Osteocyte (in vitro differentiated cells): ENCODE measurements at places on chromosomes 2 and 18. TPM values are rescaled to one million over a fixed set of nuclear protein-coding genes. Genes with fewer than 3 reads are reported as not detected.

Gene AQP12B
- total RNA-seq: not detected in 2 replicates

Gene NEB
- total RNA-seq: 0.40 and 1.3 TPM in 2 replicates

Gene PASK
- total RNA-seq: 10.2 and 10.5 TPM in 2 replicates

Gene TMEM178A
- total RNA-seq: 0.71 and 1.6 TPM in 2 replicates

Gene CHPF
- 144 and 151 TPM in 2 replicates for total RNA-seq

Gene HOXD13
- not detected in 2 replicates for total RNA-seq

Gene LIMS4
- 1.9 and 2.4 TPM in 2 replicates for total RNA-seq

Gene SCN2A
- 0.24 and 0.73 TPM in 2 replicates for total RNA-seq

Gene INPP1
- total RNA-seq: 17.3 and 18.2 TPM in 2 replicates

Gene NEU2
- not detected in 2 replicates for total RNA-seq

Gene FHOD3
- 0.73 and 1.2 TPM in 2 replicates for total RNA-seq

Gene DRC1
- total RNA-seq: not detected in 2 replicates

DNA sequence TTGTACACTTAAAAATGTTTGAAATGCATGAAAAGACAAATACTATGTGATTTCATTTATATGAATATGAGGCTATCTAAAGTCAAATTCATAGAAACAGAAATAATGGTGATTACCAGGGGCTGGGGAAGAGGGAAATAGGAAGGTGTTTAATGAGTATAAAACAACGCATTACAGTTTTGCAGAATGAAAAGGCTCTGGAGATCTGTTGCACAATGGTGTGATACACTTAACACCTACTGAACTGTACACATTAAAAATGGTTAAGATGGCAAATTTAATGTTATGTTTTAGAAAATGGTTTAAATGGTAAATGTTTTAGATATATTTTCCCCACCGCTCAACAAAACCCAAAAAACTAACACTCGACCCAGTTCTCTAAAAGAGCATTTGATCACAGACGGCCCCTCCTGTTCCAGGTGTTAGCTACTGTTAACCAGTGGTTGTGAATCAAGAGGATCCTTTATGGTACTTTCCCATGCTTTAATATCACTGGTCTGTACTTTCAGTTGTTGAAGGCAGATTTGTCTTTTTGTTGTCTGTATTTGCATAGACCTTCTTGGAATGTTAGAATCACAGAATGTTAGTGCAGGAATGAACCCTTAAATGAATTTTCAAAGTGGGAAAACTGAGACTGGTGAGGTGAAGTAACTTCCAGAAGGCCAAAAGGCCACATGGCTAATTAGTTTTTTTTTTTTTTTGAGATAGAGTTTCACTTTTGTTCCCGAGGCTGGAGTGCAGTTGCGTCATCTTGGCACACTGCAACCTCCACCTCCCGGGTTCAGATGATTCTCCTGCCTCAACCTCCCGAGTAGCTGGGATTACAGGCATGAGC lies 10.2 kb downstream of the RAB10 start:
- DNase-seq: no peak

DNA sequence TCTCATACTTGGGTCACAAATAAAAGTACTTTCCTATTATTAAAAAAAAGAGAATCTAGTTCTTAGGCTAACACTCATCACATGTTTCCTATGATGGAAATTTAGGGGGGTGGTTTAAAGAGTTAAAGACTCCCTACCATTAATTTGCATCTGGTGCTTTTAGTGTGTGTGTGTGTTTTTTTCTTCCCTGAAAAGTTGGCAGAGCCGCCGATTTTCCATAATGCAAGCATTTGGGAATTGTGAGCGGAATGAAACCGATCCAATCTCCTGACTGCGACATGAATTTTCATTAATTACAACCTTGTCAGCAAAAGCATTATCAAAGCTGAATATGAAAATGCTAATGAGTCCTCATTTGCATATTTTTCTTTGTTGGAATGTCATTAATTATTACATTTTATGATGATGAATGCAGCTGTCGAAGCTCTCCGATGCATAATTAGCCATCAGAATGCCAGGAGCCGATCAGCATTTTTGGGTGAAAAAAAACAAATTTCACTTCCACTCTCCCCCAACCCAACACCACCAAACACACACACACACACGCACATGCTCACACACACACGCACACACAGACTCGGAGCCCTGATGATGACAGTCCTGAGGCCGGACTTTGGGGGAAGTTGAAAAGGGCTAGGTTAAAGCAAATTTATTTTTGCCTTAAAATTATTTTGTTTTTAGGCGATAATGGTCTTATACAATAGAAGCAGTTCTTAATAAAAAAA lies 165.4 kb downstream of the TCF4 start:
- DNase-seq: no peak

DNA sequence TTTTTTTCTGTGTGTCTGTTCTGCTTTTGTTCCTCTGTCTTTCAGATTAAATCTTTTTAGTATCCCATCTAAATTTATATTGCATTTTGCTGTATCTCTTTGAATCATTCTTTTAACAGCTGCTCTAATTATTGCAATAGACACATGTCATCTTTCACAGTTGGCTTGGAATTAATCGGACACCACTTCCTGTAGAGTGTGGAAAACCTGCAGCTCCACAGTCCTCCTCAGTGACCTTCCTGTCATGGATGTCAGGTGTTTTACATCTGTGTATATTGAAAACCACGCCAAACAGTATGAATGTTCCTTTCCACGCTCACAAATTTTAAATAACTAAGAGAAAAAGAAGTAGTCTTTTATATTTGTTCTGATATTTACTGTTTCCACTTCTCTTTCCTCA lies 135.3 kb downstream of the PXDN start:
- DNase-seq: no peak

DNA sequence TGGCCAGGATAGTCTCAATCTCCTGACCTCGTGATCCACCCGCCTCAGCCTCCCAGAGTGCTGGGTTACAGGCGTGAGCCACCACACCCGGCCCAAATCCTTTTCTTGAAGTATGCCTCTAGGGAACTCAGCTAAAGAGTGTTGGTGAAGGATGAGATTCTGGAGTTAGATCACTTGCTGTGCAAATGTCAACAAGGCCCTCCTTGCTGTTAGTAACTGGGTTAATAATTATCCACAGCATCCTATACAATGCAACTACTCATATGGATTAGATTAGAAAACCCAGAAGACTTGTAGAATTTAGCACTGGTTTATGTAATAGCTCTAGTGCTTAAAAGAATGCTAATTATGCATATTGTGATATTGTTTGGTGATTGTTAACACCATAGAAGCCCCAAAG lies 310.8 kb upstream of the TFPI start:
- DNase-seq: no peak

DNA sequence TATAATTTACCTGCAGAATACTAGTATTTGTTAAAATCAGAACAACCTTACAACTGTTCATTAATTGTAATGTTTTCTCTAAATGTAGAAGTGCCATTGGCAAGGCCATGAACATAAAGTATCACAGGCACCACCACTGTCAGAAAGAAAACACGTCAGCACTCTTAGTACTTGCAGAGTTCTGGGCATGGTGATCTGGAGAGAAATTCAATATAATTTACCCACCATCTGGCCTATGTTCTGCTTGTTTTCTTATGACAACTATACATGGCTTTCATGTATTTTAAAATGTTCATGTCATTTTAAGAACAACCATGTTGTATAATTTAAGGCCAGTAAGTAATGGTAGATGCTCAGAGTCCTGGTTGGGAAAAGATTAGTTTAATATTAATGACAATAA lies 114.2 kb upstream of the SULT1C3 start:
- no peak for DNase-seq

DNA sequence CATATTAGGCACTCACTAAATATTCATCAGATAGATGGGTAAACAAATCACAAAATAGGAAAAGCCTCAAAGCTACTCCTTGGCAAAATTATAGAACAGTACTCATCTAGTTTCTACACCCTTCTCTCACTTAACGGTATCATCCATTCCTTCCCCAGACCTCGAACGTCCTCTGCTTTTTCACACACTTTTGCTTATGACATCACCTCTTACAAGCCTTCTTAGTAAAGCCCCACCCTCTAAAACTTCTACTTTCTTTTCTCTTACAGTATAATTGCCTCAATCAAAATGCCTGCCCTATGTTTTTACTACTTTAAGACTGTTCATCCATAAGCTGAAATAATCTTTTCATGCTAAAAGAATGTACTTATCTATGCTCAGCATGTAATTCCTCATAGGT lies 8.1 kb downstream of the CHN1 start:
- DNase-seq: no peak

GRCh38 chr2:126657148-126657635 lies 1.2 kb downstream of the GYPC start:
- DNase-seq: no peak

DNA sequence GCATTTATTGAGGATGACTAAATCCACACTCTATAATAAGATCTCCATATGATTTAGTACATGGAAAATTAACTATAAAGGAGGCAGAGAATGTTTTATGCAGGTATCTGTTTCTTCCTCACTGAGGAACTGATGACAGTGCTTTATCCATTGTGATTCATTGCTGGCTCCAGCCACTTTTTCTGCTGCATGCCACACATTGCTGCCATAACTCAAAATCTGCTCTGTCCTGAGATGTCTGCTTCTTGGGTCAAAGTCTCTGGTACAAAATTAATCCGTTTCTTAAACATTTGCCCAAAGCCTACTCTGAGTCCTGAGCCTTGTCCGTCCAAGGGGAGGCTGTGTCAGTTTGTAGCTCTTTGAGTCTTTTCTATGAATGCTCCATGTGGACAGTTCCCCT lies 15.5 kb upstream of the ARHGAP28 start:
- DNase-seq: no peak

GRCh38 chr2:156537141-156537540 lies 101.0 kb downstream of the GPD2 start:
- DNase-seq: no peak

- no peak for DNase-seq
These were observed 56.9 kb downstream of the E2F6 start for GRCh38 chr2:11408959-11409571.

- DNase-seq: no peak
These were observed 50.9 kb downstream of the ADNP2 start for GRCh38 chr18:80159713-80160636.

DNA sequence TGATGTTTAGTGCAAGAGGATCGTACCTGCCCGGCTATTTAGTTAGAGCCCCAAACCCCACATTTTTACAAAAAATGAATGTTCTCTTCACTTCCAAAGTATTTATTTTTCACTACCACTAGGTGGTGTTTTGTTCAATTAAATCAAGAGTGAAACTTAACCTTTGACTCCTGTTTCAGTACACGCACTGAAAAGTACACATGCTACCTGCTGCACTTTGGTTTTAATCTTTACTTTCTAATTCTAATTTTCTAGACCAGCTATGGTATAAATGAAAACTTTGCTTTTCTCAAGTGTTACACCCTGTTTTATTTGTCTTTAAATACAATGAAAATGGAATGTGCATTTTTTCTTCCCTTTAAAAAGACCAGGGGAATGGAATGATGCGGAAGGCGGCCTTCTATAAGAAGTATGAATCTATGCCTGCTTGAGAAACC lies 31.4 kb upstream of the CHN1 start:
- no peak for DNase-seq

- no peak for DNase-seq
These were observed 439.8 kb upstream of the SLC14A2 start for GRCh38 chr18:45175511-45175910.

- DNase-seq: no peak
These were observed 439.3 kb downstream of the TMX3 start for GRCh38 chr18:68275616-68276015.

- DNase-seq: no peak
These were observed 30.2 kb downstream of the ITSN2 start for GRCh38 chr2:24330161-24330560.

GRCh38 chr2:219277703-219278654 lies 1.2 kb upstream of the DNAJB2 start:
- peak; percentile 93 for DNase-seq

DNA sequence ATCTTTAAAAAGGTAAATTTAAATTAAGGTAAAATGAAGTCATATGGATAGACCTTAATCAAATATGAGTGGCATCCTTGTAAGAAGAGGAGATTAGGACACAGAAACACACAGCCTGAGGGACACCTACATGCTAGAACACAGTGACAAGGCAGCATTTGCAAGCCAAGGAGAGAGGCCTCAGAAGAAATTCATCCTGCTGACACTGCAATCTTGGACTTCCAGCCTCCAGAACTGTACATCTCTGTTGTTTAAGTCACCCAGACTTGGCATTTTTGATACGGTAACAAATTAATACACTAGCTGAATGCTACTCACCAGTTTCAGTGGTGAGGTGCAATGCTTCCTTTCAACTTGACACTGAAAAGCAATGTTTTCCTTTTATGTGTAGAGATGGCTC lies 305.0 kb downstream of the TDRD15 start:
- DNase-seq: no peak

- DNase-seq: no peak
These were observed 895.1 kb upstream of the CELF4 start for GRCh38 chr18:38460657-38461056.

GRCh38 chr2:28142386-28142785 lies 250.3 kb upstream of the FOSL2 start:
- no peak for DNase-seq

DNA sequence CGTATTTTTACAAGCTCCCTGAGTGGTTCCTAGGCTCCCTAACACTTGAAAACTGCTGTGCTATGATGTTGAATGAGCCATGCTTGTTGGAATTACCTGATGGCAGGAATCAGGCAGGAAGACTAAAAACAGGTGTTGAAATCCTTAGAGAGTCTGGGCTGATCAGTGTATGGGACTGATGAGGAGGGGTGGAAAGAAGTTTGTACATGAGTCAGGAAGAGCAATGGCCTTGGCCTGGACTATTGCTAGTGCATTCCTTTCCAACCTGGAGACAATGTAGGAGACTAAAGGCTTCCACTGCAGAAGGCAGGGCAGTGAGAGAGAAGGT lies 25.0 kb upstream of the TMBIM1 start:
- DNase-seq: no peak

GRCh38 chr2:94874277-94874997 lies 3.2 kb downstream of the TEKT4 start:
- peak; percentile 84 for DNase-seq

GRCh38 chr2:42186366-42186765 lies 17.2 kb downstream of the EML4 start:
- no peak for DNase-seq

GRCh38 chr2:98556344-98557033 lies 51.8 kb downstream of the COA5 start:
- no peak for DNase-seq

DNA sequence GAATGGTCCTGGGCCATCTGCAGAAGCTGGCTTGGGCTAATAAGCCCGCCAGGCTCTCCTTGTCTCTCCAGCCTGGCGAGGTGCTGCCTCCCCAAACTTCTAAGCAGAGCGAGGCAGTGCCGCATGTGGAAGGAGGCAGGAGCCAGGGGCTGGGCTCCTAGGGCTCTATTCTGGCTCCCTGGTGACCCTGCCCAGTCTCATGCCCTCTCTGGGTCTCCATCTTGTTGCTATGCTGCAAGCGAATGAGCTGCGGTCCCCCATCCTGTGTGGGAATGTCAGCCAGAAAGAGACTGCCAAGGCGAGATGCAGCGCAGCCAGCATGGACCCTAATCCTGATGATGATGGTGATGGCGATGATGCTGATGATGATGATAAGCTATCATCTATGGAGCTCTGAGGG lies 48.7 kb downstream of the TNS1 start:
- DNase-seq: no peak

DNA sequence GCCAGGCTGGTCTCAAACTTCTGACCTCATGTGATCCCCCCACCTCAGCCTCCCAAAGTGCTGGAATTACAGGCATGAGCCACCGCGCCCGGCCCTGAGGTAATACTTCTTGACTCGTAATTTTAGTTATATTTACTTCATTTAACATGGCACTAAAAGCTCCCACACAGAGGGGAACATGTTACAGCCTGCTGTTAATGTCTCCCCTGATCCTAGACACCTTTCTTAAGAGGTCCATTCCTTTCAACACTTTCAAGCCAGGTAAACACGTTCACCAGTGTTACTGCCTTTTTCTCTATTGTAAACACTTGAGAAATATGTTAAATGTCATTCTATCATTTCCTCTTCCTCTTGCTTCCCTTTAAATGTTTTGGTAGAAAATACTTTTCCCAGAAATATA lies 161.4 kb downstream of the METTL4 start:
- DNase-seq: no peak
